ENCODE measurements at places on chromosomes 11 and 22. TPM values are rescaled to one million over a fixed set of nuclear protein-coding genes. Genes with fewer than 3 reads are reported as not detected.

Gene SMTNL1
- total RNA-seq = not detected

Gene HEPACAM
- not detected for total RNA-seq

Gene FJX1
- 10.6 TPM for total RNA-seq

Gene VPREB1
- not detected for total RNA-seq

Gene OR52A1
- total RNA-seq = not detected

Gene SYT12
- total RNA-seq = 1.7 TPM

Gene SCGB1C1
- total RNA-seq = not detected

Gene PTGDR2
- 2.7 TPM for total RNA-seq

DNA sequence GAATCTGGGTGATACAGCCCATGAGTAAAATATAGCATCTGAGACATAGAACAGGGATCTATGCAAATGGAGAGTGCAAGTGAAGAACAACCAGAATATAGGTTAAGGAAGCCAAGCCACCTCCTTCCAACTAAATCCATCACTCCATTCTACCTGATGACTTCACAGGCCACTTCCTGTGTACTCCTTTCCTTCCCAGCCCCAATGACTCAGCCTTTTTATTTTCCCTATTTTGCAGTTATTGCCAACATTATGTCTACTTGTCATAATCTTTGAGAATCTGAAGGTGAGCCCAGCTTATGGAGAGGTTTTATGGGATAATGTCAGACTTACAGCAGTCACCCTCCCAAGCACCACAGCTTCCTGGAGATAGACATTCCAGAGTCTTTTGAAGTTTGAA is 1.4 kb upstream of the OR52M1 start:
- H3K4me1 ChIP-seq = no peaks in the 10 kb centered on the region
- H3K4me3 ChIP-seq = no peak overlapping the region
- no peaks in the 10 kb centered on the region for H3K36me3 ChIP-seq

DNA sequence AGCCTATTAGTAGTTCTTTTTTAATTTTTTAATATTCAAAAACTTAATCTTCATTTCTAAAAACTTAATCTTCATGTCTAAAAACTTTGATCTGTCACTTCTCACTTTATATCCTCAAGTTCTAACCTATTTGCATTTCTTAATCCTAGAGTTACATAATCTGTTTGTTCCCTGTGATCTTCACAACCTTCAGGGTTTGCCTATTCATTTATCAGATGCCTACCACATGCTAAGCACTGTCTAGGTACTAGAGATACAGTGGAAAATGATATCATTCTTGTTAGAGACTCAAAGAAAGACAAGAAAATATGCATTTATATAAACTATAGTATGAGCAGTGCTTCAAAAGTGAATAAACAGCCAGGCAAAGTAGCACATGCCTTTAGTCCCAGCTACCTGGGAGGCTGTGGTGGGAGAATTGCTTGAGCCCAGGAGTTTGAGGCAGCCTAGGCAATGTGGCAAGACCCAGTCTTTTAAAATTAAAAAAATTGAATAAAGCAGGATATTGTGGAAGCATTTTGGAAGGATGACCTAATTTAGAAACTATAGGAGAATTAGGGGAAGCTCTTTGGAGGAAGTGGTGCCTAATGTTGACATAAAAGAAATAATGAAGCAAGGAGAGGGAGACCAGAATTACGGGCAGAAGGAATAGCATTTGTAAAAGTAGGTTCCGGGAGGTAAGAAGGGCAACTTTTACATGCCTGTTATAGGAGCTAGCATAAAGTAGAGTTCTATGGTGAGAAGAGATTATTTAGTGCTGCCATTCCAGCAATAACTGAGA is 54.4 kb upstream of the GRK2 start:
- H3K36me3 ChIP-seq = peaks cover 96% of the 10 kb centered on the region
- peaks cover 5% of the 10 kb centered on the region for H3K4me1 ChIP-seq
- H3K27ac ChIP-seq = no peak overlapping the region

- no peak overlapping the region for H3K4me3 ChIP-seq
- H3K27ac ChIP-seq = no peak overlapping the region
- DNase-seq = no peak
Observed at GRCh38 chr22:38618258-38618657, 37.9 kb downstream of the FAM227A start.

DNA sequence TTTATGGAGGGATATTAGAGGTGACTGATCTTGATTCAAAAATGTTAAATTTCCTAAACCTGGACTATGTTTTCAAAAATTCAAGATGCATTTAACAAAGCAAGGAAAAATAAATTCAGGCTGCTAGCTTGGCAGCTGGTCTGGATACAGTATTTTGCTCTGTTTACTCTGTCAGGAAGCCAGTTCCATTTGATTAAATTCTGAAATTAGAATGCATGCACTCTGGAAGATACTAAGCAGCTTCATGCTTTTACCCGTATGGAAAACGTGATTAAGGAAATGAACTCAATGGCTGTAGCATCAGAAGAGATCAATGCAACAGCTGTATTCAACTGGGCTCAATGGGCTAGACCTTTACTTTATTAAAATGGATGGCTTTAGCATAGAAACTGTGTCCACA is 14.2 kb downstream of the C11orf71 start:
- H3K4me3 ChIP-seq = no peak overlapping the region
- H3K27ac ChIP-seq = no peak overlapping the region
- no peaks in the 10 kb centered on the region for H3K36me3 ChIP-seq
- H3K27me3 ChIP-seq = no peaks in the 10 kb centered on the region
- no peaks in the 10 kb centered on the region for H3K4me1 ChIP-seq

- H3K27ac ChIP-seq = no peak overlapping the region
- no peaks in the 10 kb centered on the region for H3K27me3 ChIP-seq
- H3K4me1 ChIP-seq = no peaks in the 10 kb centered on the region
- H3K36me3 ChIP-seq = no peaks in the 10 kb centered on the region
- no peak for DNase-seq
Observed at GRCh38 chr11:41309111-41309522, 150.3 kb downstream of the LRRC4C start.

Gene SCGB1A1
- not detected for total RNA-seq

- no peak for DNase-seq
- peaks cover 25% of the 10 kb centered on the region for H3K4me1 ChIP-seq
- no peak overlapping the region for H3K4me3 ChIP-seq
- no peak overlapping the region for H3K27ac ChIP-seq
Observed at GRCh38 chr22:50699756-50700386, 27.2 kb downstream of the SHANK3 start.

Measured in esophagus squamous epithelium (tissue), 5 donors.